NCI-H748 treated with DMSO at 0.1 percent for 48 hours (cell line): ENCODE measurements at places on chromosomes 1 and 21.

DNA sequence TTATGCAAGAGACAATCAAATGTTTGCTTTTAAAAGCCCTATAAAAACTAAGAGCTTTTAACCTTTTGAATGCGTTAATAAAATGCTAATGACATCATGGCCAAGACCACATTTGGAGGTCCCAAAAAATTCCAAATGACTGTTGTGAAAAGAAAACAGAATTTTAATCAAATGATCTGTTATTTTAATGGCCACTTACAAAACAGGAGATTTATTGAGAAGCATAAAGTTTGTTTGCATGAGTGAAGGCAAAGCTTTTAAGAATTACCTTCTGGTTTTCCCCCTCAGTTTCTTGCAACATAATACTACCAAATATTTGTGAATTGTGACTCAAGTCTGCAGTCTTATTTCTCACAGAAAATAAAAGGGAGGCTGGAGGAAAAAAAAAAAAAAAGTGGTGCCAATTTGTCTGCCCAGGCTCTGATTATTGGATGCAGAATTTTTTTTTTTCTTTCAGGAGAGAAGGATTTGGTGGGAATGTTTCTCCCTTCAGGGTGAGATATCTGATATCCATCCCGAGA is 60.7 kb downstream of the GORAB start:
- DNase-seq: no peak

- DNase-seq: peak; percentile 60
Observed at GRCh38 chr1:211680752-211681327, 5.4 kb upstream of the NEK2 start.

DNA sequence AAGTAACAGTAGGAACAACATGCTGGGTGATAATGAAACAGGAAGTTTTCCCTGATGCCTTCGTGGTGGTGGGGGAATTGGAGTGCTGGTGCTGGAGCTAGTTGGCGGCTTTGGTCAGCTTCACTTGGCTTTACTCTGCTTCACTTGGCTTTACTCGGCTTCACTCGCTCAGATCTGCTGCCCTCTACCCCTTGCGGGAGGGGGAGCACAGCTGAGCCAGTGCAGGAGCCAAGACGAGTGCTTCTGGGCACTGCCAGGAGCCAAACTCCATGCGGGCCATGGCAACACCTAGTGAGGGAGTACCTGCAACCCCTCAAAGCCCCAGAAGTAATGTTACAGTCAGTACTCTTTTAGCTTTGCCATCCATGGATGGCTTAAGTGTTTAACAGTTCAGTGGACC is 10.6 kb upstream of the PRKACB start:
- no peak for DNase-seq

GRCh38 chr1:222310836-222311235 is 237.1 kb downstream of the HHIPL2 start:
- no peak for DNase-seq

DNA sequence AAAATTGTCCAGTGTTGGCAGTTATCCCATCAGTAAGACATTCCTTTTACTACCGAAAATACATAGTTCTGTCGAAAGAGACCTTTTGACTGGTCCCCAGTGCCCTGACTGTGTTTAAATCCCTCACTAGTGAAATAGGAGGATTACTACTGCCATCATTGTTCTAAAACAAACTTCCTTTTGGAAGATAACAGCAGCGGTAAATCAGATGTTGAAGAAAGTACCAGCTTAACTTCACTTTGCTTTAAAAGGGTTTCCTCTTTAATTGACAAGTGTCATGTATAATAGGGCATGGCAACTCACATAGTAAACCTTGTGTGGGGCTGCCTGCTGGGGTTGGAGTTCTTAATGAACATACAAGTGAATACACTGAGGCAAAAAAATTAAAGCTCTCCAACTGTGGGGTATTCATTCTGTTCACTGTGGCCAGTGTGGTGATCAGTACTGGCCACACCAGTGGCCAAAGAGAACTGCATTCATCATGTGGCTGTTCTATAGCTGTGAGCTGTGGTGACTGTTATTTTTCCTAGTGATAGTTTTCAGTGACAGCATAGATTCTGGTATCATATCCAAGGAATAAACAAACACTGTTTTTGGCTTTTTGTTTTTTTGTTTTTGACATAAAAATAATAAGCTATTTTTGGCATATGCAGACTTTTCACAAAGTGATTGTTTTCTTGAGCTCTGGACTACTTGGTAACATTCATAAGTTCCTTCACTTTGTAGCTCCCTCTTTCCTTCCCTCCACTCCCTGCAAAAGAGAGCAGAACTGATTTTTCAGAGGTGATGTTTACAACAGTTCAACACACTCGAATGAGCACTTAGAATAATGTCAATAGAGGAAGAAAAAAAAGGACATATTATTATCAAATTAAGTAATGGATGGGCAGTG is 74.5 kb downstream of the NFIA start:
- DNase-seq: no peak

DNA sequence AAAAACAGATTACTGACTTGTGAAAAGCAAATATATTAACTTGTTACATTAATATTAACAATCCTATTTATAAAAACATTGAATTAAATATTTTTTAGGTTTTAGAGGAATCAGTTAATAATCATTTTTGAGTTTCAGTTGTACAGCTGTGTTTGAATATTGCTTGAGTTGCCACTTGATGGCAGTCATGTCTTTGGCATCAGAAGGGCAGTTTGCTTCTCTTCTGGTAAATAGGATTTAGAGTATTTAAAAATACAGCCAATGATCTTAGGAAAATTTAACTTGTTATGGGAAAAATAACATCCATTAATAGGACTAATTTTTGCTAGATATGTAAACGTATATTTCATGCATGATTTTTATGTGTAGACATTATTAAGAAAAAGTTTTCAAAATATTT is 234.1 kb downstream of the NCAM2 start:
- no peak for DNase-seq

DNA sequence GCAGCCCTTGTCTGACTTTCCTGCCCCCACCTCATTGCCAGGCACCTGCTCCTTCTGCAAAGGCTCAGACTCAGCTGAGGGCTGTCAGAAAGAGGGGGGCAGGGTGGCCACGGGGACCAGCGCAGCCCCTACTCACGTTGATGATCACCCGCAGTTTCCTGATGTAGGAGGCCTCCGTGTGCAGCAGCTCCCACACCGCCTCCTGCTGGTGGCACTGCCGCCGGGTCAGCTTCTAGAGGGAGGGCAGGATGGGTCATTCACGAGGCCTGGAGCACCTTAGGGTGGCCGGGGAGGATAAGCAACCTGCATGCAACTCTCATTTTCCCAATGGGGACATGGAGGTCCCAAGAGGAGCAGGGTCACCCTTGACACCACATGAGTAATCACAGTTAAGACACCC is 6.4 kb upstream of the TNFRSF25 start:
- DNase-seq: no peak

DNA sequence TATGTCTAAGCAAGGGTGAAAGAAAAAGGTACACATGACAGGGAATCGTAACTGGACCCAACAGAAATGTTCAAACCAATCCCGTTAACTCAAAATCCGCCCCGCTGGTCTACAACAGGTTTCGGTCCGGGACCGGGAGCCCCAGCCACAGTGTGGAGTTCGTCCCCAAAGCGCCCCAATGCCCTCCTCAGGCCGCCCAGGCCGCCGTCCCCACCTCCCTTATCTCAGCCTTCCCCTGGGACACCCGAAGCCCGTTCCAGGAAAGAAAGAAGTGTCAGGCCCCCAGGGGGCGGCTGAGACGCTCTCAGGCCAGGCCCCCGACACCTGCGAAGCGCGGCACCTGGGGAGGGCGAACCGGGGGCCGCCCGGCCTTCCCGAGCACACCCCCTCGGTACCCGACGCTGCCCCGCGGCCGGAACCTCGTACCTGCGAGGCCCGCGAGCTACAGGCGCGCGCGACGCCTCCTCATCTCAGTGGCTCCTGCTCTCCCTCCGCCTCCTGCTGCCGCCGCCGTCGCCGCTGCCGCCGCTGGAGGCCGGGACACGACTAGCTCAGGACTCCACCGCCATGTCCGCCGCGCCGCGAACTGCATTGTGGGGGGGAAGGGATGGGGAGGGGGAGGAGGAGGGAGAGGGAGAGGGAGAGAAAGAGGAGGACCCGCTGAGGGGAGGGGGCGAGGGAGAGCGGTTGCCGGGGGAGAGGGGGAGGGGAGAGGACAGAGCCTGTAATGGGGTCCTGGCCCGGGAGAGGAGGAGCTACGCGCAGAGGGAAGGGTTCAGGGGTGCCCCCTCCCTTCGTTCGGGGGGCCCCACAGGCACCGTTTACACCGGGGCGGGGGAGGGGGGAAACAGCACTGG is at the start of gene TUT4:
TSS of gene TUT4 (minus strand) at position 588 of the 857 bp plus-strand sequence. CDS start 26,812 bp downstream, outside the sequence.
- peak; percentile 72 for DNase-seq

DNA sequence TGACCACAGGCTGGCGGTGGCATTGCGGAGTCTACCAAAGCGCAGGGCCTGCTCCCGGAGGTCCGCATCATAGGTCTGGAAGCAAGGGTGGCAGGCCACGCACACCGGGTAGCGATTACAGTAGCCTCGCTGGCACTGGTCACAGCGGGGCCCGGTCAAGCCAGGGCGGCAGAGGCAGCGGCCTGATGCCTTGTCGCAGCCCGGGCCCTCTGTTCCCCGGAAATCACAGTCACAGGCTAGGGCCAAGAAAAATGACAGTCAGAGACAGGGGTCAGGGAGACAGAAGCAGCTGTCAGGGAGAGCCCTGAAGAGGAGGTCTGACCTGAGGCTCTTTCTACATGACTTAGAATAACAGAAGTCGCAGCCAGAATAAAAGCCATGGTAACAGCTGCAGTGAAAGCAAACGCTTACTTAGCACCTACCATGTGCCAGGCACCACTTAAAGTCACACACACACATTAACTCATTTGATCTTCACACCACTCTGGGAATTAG is 26.4 kb downstream of the LAMB3 start:
- DNase-seq: no peak

DNA sequence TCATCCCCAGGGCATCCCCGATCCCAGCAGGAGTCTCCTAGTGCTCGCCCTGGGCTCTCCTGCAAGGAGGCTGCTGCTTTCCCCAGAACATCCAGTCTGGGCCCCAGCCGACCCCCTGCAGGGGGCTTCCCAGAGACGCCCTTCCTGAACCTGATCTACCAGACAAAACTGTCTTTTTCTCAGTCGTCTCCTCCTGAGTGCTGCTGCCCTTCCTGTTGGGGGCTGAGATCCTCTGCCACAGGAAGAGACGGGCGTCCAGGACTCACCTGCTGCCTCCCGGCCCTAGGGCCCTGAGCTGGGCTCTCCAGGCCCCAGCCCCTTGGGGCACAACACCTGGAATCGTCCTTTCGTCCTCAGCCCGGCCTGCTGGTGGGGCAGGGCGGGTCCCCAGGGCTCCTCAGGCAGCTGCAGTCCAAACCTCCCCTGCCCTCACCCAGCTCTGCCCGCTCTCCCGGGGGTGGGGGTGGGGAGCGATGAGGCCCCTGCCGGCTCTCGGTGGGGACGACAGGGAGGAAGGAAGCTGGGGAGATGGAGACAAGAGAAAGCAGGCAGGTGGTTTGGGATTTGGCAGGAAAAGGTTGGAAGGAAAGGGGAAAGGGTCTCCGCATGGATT is 36.9 kb downstream of the TP73 start:
- no peak for DNase-seq

GRCh38 chr1:243287652-243288051 is 31.8 kb downstream of the SDCCAG8 start:
- no peak for DNase-seq

DNA sequence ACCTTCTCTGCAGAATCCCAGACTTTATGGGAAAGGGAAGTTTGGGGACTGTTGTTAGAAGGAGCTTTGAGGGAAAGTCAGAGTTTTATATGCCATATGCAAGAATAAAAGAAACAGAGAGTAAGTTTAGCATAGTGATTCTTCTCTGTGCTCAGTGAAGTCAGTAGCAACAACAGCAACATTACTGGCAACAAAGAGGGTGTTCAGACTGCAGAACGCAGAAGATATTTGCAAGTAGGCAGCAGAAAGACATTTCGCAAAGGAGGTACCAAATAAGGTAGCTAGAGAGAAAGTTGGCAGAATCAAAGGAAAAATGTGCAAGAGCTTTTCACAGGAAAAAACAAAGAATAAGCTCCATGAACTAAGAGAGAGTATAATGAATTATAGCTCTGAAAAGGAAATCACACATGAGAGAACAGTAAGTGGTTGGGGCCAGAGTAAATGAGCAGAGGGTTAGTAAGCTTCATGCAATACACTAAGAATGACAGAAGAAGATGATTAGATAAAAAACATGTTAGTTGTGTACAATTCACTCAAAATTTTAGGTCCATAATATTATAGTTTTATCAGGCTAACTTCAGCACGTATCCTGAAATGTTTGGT is 98.1 kb downstream of the NEGR1 start:
- DNase-seq: no peak

GRCh38 chr1:219963432-219963831 is 35.1 kb upstream of the SLC30A10 start:
- DNase-seq: no peak

DNA sequence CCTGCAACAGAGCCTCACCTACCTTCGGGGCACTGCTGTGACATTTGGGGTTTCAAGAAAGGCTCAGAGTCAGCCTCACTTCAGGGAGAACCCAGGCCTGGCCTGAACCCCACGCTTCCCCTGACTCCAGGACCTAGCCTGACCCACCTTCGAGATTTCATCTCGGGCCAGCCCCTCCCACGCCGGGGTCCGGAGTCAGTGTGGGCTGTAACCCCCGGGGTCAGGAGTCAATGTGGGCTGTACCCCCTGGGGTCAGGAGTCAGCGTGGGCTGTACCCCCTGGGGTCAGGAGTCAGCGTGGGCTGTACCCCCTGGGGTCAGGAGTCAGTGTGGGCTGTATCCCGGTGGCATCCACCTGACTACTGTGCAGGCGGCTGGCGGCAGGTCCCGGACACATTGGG is 183.0 kb upstream of the RAB4A start:
- no peak for DNase-seq

DNA sequence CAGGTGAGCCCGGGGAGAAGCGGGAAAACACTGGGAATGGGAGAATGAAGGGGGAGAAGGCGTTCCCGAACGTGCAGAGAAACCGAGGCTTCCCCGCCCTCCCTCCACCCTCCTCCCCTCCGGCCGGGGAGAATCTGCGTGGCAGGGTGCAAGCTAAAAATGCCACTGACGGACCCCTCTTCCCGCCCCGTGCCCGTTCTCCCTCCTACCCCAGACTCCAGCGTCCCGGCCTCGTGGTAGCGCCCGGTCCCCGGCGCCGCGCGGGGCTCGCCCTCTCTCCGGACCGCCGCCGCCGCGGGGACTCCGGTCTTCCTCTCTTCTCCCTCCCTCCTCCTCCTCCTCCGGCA is 81.6 kb upstream of the AK4 start:
- DNase-seq: no peak

DNA sequence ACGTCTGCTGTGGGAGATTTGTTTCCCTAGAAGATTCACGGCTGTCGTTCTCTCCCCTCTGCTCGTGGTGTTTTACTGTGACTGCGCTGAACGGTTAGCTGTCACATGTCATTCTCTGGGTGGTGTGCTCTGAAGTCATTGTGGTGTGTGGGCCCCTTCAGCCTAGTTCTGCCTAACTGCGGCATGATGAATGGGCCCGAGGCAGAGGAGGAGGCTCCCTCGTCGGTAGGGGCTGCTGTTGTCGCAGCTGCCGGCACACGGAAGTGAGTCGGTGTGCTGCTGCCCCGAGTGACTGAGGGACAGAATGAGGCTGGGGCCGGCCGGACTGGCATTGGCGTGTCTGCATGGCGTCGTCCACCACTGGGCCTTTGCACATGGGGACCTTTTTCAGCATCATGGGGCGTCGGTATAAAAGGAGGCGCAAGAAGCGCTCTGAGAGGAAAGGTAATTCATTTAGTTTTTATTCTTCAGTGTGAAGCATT is 77.9 kb downstream of the ADARB1 start:
- no peak for DNase-seq
